Right atrium auricular region (tissue), 2 donors: ENCODE measurements at places on chromosomes 6 and 20. TPM values are rescaled to one million over a fixed set of nuclear protein-coding genes. Genes with fewer than 3 reads are reported as not detected.

KIF6 gene
- not detected for total RNA-seq

GRCh38 chr20:61123751-61124368 lies 128.2 kb upstream of the CDH4 start:
- H3K36me3 ChIP-seq: no peaks in the 10 kb centered on the region
- H3K27ac ChIP-seq: no peak overlapping the region
- DNase-seq: no peak
- no peak overlapping the region for H3K4me3 ChIP-seq
- H3K4me1 ChIP-seq: no peaks in the 10 kb centered on the region

DNA sequence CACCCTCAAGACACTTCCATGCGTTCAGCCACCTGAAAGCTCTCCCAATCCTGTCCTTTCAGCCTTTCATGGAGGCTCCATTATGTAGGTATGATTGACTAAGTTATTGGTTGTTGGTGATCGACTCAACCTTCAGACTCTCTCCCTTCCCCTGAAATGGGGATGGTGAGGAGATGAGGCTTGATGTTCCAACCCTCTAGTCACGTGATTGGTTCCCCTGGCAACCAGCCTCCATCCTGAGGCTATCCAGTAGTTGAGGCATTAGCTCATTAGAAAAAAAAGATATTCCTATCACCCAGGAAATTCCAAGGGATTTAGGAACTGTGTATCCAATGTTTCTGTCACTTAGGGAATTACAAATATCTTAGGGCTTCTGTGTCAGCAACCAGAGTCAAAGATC lies 426.6 kb downstream of the PKHD1 start:
- H3K27me3 ChIP-seq: no peaks in the 10 kb centered on the region
- H3K27ac ChIP-seq: no peak overlapping the region
- no peak for DNase-seq
- no peak overlapping the region for H3K4me3 ChIP-seq
- no peaks in the 10 kb centered on the region for H3K4me1 ChIP-seq

DNA sequence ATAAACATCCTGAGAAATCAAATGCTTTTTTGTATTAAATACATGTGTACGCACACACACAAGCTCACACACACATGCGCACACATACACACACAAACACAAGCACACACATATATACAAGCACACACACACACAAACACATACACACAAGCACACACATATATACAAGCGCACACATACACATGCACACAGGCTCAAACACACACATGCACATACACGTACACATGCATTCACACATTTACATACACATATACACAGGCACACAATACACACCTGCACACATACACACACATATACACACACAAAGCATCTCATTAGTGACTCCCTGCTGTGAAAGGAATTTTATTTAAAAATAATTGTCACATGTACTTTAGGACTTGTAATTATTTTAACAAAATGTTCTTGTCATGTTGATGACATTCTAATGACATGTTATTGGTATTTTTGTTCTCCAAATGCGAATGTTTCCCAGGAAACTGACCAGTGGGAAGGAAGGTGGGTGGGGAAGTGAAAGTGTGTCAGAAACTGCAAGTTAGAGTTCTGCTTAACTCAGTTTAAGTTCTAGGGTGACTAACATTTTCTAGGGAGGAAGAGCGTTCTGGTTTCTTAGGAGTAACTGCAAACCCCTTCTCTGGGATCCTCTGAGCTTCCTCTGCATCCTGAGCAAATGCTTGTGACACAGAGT lies 113.9 kb upstream of the ZNF217 start:
- H3K36me3 ChIP-seq: no peaks in the 10 kb centered on the region
- no peak overlapping the region for H3K4me3 ChIP-seq
- DNase-seq: no peak
- peak overlapping the region; percentile 3 for H3K27ac ChIP-seq
